ENCODE measurements at places on chromosomes 6 and 20.

GRCh38 chr6:155408981-155409380 lies 46.7 kb downstream of the NOX3 start:
- DNase-seq = no peak

GRCh38 chr6:33411632-33412005 lies 805 bp downstream of the PHF1 start:
- no peak for DNase-seq

DNA sequence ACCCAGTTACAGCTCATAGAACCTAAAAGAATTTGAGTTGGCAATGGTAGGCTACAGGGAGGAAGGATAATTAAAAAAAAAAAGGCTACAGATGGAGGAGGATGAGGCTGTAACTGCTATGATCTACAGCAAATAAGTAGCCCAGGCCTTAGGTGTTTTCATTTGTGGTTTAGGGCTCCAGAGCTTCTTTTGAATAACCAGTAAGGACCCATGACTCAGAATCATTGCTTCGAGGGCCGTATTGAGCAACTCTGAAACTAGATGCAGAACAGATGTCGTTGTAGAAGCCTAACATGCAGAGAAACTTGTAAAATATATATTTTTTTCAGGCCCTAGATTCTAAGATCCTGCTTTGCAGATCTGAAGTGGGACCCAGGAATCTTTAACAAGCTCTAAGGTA lies 19.0 kb upstream of the ASIP start:
- no peak for DNase-seq

GRCh38 chr6:28710466-28711191 lies 184.9 kb downstream of the GPX5 start:
- DNase-seq = peak; percentile 38

GRCh38 chr20:61805781-61806180 lies 259.9 kb downstream of the TAF4 start:
- DNase-seq = no peak

DNA sequence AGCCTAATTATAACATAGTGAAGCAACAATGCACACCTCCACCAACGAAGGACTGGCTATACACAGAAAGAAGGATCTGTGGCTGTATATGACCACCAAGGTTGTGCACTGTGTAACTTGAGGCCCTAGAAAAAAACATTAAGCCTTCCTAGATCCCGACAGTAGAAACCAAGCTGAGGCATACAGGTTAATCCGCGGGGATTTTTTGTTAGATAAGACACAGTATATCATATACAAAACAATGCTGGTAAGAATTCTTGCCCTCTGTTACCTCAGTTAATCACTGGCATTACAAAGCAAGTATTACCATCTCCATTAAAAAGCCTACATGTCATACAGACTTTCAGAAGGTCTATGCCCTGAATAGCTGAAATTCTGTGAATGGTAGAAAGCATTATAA lies 228.8 kb downstream of the TBC1D32 start:
- no peak for DNase-seq

- DNase-seq = no peak
Observed at GRCh38 chr20:38321959-38322598, 18.1 kb downstream of the BPI start.

- DNase-seq = no peak
Observed at GRCh38 chr6:158570681-158570962, 10.7 kb downstream of the TMEM181 start.

Data from stimulated activated CD8-positive, alpha-beta memory T cell treated with anti-CD3 and anti-CD28 coated beads, Interleukin-15, amount 100 ng/mL, for 48 hours (primary cell).